ENCODE measurements at places on chromosomes 4 and X. TPM values are rescaled to one million over a fixed set of nuclear protein-coding genes. Genes with fewer than 3 reads are reported as not detected.

DNA sequence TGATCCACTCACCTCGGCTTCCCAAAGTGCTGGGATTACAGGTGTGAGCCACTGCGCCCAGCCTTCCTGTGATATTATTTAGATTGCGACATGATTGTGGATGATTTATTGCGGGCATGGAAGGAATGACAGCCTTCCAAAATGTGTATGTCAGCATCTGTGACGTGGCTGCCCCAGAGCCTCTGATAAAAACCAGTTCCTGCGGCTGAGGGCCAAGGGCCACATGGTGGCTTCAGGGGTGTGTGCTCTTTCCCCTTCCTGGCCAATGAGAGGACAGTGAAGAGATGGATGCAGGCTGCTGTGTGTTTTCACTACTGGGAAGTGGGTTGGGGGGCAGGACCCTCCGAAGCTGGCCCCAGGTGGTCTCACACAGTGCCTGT lies 57.4 kb upstream of the HGFAC start:
- no peak overlapping the region for H3K27ac ChIP-seq
- DNase-seq: no peak
- no peaks in the 10 kb centered on the region for H3K36me3 ChIP-seq
- peaks cover 19% of the 10 kb centered on the region for H3K4me1 ChIP-seq
- no peaks in the 10 kb centered on the region for H3K27me3 ChIP-seq
- H3K4me3 ChIP-seq: no peak overlapping the region

ZNF630 gene
- total RNA-seq: 1.8 TPM

DNA sequence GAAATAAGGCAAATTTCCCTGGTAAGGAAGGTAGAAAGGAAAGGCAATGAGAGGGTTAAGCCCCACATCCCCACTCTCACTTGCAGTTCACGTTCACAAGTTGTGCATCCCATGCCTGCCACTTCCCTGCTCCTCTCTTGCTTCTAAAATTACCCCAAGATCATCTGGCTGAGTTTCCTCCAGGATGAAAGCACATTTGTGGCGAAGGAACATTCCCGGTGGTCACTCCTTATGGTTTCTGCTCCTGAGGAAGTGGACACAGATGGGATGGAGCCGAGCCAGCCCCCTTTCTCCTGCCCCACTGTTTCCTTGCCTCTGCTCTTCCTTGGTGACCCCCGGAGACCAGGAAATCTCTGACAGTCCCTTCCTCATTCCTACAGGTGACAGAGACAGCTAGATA lies 37.5 kb downstream of the SPINK2 start:
- no peak overlapping the region for H3K27ac ChIP-seq
- no peak for DNase-seq
- H3K36me3 ChIP-seq: no peaks in the 10 kb centered on the region
- H3K27me3 ChIP-seq: no peaks in the 10 kb centered on the region
- H3K4me3 ChIP-seq: no peak overlapping the region

- no peak overlapping the region for H3K4me3 ChIP-seq
- H3K27me3 ChIP-seq: no peaks in the 10 kb centered on the region
- H3K27ac ChIP-seq: no peak overlapping the region
- peak; percentile 54 for DNase-seq
Observed at GRCh38 chrX:119488749-119489148, 20.5 kb downstream of the SLC25A5 start.

GRCh38 chr4:80186676-80187075 lies 10.6 kb upstream of the PRDM8 start:
- H3K4me1 ChIP-seq: peaks cover 30% of the 10 kb centered on the region
- H3K27me3 ChIP-seq: peaks cover 19% of the 10 kb centered on the region

DNA sequence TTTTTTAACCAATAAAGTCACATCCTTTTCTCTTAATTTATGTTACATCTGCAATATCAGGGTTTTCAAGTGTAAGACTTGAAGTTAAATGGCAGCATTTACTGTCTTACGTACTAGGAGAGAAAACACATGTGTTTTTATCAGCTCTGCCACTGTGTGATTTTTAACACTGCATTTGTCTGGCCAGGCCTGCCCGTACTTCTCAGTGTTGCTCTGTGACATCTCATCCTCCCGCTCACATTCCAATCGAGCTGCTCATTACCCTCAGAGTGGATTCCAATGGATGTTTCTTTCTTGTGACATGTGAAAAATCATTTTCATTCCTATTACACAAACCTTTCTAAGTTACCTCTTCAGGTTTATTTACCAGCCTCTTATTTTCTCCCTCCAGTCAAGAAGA lies 420.3 kb downstream of the FAT4 start:
- no peaks in the 10 kb centered on the region for H3K36me3 ChIP-seq
- H3K4me3 ChIP-seq: no peak overlapping the region
- H3K27ac ChIP-seq: no peak overlapping the region
- no peaks in the 10 kb centered on the region for H3K27me3 ChIP-seq
- no peaks in the 10 kb centered on the region for H3K4me1 ChIP-seq

- peaks cover 8% of the 10 kb centered on the region for H3K36me3 ChIP-seq
- DNase-seq: no peak
- H3K27me3 ChIP-seq: no peaks in the 10 kb centered on the region
- no peak overlapping the region for H3K27ac ChIP-seq
- no peak overlapping the region for H3K4me3 ChIP-seq
Observed at GRCh38 chrX:24838629-24839028, 144.9 kb downstream of the POLA1 start.

GRCh38 chr4:5204781-5205180 lies 153.5 kb downstream of the STK32B start:
- no peak overlapping the region for H3K27ac ChIP-seq
- no peak for DNase-seq
- no peak overlapping the region for H3K4me3 ChIP-seq
- H3K4me1 ChIP-seq: no peaks in the 10 kb centered on the region
- H3K36me3 ChIP-seq: no peaks in the 10 kb centered on the region

DNA sequence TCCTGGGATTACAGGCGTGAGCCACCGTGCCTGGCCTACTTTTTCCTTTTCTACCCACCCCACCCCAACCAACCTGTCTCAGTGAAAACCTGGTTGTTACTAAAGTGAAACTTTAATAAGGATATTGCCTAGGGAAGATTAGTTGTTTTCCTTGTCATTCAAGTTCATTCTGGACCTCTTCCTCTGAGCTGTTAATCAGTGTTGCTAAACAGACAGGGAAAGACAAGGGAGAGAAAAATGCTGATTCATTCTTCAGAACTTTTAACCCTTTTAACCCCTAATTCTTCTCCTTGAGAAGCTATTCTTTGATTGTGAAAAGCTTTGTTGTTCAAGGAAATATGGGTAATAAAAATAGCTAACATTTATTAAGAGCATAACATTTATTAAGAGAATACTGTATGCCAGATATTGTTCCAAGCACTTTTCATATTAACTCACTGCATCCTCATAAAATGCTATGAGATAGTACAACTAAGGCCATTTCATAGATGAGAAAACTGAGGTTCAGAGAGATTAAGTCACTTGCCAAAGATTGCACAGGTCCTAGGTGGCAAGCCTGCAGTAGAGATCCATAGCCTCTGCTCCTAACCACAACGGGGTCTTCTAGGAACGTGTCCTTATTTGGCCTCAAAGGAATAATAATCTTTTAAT lies 34.8 kb downstream of the OSTC start:
- no peak overlapping the region for H3K4me3 ChIP-seq
- H3K27ac ChIP-seq: no peak overlapping the region

DNA sequence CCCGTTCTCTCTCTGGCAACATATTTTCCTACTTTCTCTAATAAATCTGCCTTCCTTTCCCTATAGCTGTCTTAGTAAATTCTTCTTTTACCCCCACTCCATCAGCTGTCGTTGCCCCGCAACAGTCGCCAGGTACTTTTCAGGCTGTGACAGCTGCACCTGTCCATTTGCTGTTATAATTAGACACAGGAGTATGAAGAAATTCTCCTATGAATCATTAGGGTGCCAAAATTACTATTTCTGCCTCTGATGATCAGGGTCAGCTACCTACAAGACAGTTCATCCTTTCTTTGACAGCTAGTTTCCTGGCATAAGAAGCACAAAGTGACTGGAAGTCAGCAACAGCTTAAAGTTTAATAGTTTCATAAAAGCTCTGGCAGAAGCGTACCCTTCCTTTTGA lies 19.5 kb upstream of the GALNTL6 start:
- no peak overlapping the region for H3K27ac ChIP-seq
- H3K4me1 ChIP-seq: no peaks in the 10 kb centered on the region
- H3K36me3 ChIP-seq: no peaks in the 10 kb centered on the region
- no peaks in the 10 kb centered on the region for H3K27me3 ChIP-seq

GATA1 gene
- not detected for total RNA-seq

SHROOM3 gene
- 0.04 TPM for total RNA-seq

- H3K4me1 ChIP-seq: peaks cover 59% of the 10 kb centered on the region
- H3K36me3 ChIP-seq: peaks cover 36% of the 10 kb centered on the region
- H3K27me3 ChIP-seq: no peaks in the 10 kb centered on the region
Observed at GRCh38 chr4:1309261-1310010, 19.7 kb downstream of the MAEA start.
